Activated naive CD8-positive, alpha-beta T cell treated with anti-CD3 and anti-CD28 coated beads for 36 hours (primary cell): ENCODE measurements at places on chromosomes 7 and 10.
A peak's percentile ranks its signal among the peaks of the same experiment; 100 is the strongest.

DNA sequence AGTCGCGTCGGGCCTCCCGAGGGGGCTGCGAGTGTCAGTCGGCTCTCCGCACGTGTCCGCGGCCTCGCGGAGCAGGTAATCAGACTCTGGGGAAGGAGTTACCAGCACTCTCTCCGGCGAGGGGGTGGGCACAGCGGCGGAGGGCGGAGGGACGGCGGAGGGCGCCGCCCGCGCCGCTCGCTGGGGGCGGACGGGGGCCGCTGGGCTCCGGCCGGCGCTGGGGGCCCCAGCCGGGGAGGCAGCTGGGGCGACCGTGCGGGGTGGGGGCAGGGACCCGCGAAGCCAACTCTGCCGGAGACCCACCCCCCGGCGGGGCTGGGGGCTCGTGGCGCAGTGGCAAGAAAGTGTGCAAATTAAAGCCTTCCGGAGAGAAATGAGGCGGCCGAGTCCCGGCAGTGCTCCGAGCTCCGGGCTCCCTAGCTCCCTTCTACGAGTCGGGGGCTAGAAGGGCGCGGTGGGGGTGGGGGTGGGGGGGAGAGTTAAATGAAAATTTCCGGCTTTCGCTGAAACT is at the start of gene CDK6:
Gene CDK6, minus strand, starts transcription at position 85 of the 511 bp plus-strand sequence. CDS start 3,250 bp downstream, outside the sequence.
- DNase-seq: peak; percentile 77

DNA sequence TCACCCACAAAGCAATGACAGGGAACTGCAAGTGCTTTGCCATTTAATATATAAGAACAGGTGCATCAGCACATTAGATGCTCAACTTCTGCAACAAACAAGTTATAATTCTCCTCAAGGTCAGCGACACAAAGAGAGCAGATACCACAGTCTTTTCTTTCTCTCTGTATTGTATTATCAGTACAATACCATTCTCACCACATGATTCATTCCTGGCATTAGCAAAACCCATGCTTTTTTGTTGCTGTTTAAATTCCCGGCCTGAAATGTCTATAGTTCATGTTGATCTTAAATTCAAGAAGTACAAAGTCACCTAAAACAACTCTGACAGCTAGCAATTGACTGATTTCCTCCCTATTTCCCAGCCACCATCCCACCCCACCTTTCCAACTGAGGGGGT is 111.8 kb upstream of the FEZF1 start:
- no peak for DNase-seq

- DNase-seq: no peak
Observed at GRCh38 chr10:46518028-46518725, 38.3 kb downstream of the GPRIN2 start.

DNA sequence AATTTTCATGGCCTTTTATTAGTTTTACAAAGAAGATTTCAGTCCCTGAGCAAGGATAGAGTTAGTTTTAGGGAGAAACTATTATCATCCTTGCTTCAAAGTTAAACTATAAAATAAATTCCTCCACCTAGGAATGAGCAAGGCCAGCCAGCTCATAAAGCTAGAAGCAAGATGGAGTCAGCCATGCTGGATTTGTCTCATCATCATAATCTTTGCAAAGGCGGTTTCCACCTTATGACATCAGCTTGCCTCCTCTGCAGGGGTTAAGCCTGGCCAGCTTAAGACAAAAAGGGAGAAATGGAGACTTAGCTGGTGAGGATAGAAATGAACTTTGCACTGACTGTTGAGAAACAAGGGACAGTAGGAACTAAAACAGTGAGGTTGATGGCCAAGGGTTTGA is 18.7 kb downstream of the SSMEM1 start:
- no peak for DNase-seq

- no peak for DNase-seq
Observed at GRCh38 chr7:143947111-143947510, 7.5 kb upstream of the OR2F1 start.

DNA sequence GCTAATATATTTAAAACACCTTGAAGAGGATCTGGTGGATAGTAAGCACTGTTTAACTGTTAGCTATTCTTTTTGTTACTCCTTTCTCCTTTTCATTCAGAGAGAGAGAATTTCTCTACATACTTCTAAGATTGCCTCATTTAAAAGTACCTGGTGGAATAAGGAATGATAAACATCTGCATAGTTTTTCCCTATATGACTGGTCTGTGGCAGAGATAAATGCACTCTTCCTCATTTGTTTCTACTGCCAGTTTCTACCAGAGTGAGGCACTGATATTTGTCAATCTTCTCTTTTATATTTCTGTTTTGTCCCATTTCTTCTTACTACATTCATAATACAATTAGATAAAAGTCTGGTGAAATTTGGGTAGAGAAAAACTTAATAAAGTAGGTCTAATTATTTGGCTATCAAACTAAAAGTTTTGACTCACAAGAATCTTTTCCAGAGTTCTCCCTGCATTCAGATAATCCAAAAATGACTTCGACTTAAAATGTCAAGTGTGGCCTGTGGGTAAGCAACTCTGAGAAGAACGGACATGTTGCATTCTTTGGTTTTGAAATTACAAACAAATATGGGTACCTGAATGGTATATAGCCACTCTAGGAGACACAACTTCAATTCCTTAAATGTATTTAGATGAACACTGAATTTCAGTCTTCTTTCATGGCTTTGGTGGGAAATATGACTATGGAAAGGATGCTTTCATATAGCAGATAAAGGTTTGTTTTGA is 38.8 kb downstream of the RNLS start:
- no peak for DNase-seq

DNA sequence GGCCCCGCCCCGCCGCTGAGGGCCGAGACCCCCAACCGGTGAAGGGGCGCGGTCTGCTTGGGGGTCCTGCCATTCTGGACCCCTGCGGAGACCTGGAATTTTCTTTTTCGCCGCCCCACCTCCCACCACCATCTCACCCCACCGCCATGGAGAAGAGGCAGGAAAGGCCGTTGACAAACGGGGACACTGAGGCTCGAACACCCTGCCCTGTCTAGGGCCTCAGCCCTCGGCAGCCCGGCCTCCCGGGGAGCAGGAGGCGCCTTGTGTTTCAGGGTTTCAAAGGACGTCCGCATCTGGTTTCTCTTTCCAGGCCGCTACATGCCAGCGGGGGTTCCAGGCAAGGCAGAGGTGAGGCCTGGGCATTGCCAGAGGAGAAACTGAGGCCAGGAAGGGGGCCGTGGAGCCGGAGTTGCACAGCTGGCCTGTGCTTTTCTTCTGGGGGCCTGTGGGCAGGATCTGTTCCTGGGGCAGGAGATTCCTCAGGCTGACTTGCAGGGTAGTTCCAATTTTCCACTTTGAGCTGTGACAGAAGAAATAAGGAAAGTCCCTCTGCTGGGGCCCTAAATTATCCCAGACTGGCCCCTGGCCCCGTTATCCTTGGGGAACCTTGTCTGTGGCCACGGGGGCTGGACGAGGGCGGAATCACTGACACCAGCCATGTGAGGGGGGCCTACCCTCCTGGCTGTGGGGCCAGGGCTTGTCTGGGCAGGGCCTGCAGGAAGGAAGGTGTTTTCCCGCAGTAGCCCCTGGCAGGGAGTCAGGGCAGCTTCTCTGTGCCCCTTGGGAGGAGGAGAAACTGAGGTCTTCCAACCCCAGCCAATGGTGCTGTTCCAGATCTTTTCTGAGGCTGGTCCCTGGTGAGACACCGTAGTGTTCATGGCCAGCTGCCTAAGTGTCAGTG is 900 bp upstream of the MICALL2 start:
- DNase-seq: peak; percentile 26

GRCh38 chr10:32959006-32959920 is 1.2 kb upstream of the ITGB1 start:
- peak; percentile 28 for DNase-seq

GRCh38 chr10:86162036-86162435 is 204.6 kb downstream of the GRID1 start:
- DNase-seq: no peak

- DNase-seq: no peak
Observed at GRCh38 chr10:97175586-97175985, 10.2 kb downstream of the SLIT1 start.

- DNase-seq: no peak
Observed at GRCh38 chr7:31761646-31762045, 74.6 kb downstream of the PPP1R17 start.

DNA sequence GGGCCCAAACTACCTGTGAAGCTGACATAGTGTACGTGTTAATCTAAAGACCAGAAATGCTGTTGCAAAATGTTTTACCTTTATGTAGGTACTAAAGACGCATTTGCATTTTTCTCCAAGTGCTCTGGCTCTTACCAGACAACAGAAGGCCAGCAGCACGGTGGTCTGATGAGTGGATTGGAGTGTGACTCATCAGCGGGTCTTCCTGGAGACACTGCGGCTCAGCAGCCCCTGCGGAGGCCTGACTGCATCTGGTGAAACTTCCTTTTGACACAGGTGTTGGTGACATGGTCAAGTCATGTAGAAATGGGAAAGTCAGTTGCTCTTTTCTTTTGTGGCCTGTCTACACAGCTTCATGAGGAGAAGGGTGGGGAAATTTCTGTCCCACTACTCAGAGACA is 723.6 kb downstream of the INHBA start:
- DNase-seq: no peak

GRCh38 chr7:105044449-105045070 is 30.6 kb downstream of the KMT2E start:
- DNase-seq: no peak

GRCh38 chr7:71987200-71987767 is 424.9 kb downstream of the CALN1 start:
- no peak for DNase-seq

- DNase-seq: no peak
Observed at GRCh38 chr10:77390481-77390891, 247.1 kb downstream of the KCNMA1 start.

- peak; percentile 2 for DNase-seq
Observed at GRCh38 chr10:61452151-61452651, 980 bp downstream of the TMEM26 start.
